ENCODE measurements at places on chromosomes 12 and 14. TPM values are rescaled to one million over a fixed set of nuclear protein-coding genes. Genes with fewer than 3 reads are reported as not detected.

The SPIC gene
- total RNA-seq: not detected

The KRT6A gene
- 0.95 TPM for total RNA-seq

The TAS2R31 gene
- 2.2 TPM for total RNA-seq

The MIP gene
- not detected for total RNA-seq

Data from astrocyte (in vitro differentiated cells and primary cell).